Cortex of kidney (tissue), 1 donor: ENCODE measurements at places on chromosomes 3 and 15.

GRCh38 chr15:65258375-65259262 lies 28.1 kb downstream of the PARP16 start:
- DNase-seq = no peak

DNA sequence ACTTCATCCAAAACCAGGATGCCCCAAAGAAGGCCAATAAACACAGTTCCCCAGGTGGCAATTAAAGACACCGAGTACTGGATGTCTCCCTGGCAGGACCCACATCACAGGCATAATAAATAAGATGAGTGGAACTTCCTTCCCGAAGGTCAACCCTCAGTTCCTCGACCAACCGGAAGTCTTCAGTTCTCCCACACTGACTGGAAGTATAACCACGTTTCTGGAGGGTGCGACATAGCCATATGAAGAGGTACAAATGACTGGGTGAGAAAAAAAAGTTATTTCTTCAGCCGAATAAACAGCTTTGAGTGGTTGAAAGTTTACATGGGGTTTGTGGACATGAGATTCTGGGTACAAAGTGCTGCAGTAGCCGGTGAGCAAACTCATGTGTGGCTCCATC lies 34.6 kb upstream of the MUC13 start:
- DNase-seq = no peak

- no peak for DNase-seq
Observed at GRCh38 chr15:22958487-22959280, 21.5 kb downstream of the CYFIP1 start.

- no peak for DNase-seq
Observed at GRCh38 chr3:50157827-50158529, 2.9 kb downstream of the SEMA3F start.

DNA sequence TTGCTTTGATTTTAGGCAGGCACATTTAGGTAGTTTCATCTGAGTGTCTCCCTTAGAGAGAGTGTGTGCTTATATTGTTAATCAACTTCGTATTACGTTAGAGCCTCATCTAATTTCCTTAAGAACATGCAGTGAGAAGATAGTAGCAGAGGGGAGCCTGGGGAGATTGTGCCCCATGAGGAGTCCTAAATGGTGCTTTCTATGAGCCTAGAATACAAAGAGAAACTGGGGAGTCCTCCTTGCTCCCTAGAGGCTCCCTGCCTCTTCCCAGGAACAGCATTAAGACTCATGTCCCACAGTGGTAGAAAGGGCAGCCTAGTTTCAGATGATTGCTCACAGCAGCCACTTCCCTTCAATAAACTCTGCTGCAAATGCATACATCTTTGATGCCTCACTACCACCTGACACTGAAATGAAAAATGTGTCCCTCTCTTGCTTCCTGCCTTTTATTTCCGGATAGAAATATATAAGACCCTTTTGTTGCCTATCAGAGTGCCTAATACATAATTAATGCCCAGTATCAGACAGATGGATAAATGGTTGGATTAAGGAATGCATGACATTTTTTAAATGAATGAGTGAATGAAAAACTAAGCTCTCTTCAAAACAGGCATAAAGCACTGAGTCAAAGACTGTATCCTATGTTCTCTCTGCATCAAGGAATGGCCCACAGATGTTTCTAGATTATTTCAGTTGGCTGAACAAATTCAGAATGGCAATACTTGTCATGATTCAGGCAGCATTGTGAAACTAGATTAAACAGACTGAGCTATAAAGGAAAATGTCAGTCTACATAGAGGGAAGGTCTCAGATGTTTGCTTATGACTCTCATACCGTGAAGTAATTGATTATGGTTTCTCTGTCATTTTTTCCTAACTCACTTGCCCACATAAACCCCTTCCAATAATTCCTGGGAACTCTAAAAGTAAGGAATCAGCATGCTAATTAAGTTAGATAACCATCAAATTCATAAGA lies 362.1 kb downstream of the LRRC3B start:
- DNase-seq = no peak
